ENCODE measurements at places on chromosomes 3 and 15.

- no peak for DNase-seq
Observed at GRCh38 chr3:51751287-51751686, 27.8 kb downstream of the IQCF6 start.

GRCh38 chr3:51388286-51389029 lies 2.6 kb upstream of the RBM15B start:
- peak; percentile 33 for DNase-seq

- DNase-seq: no peak
Observed at GRCh38 chr3:98151241-98151640, 4.0 kb downstream of the OR5H14 start.

- peak; percentile 49 for DNase-seq
Observed at GRCh38 chr3:139629033-139629432, 48.7 kb downstream of the NMNAT3 start.

DNA sequence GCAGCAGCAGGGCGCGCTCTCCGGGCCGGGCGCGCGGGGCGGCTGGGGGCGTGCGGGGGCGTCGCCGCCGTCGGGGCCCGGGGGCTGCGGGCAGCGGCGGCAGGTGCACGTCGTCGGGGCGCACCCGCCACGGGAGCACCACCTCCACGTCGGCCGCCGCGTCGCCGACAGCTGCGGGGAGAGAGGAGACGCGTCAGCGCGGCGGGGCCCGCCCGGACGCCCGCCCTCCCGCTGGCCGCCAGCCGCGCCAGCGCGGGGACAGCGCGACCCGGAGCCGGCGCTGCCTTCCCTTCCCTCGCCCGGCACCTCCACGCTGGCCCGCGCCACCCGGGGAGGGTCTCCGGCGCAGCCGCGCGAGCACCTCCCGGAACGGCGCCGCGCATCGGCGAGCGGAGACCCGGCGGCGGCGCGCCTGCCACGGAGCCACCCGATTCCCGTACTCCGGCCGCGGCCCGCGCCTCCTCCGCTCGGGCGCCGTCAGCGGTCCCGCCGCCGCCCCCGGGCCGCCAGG lies 481 bp downstream of the ADAMTS17 start:
- DNase-seq: no peak

DNA sequence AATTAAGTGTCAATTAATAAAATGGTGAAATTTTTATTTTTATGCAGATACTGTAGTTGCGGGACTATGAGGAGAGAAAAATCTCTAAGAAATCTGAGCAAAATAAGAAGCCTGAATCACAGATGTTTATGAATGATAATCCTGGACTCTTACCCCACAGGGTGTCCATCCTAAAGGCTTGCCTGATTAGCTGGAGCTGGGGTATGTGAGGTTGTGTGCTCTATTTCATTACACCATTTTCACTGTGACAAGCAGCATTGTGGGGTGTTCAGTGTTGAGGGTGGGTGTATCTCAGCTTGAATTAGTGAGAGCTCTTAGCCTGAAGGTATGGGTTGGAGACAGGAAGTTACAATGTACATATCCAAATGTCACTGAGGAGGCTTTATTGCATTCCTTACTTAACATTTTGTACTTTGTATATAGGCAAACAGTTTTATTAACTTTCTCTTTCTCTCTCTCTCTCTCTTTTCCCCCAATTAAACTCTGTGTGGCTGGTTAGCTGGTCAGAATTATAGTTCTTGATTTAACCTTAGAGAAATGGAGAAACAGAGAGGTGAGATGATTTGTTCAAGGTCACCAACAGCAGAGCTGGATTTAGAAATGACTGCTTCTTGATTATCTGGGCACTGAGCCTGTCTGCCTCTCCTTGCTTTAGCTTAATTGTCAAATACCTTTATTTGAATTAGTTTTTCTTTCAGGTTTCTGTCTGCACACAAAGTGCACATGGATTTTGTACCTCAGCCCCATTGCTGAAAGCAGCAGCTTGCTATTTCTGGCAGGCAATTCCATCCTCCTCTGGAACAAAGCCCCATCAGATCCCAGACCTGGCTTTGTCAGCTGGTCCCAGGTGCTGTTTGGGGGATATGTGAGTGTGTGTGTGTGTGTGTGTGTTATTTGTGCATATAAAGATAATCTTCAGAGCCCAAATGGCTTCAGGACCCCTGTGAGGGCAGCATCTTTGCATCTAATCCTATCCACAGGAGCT lies 35.8 kb downstream of the GJD2 start:
- no peak for DNase-seq

- no peak for DNase-seq
Observed at GRCh38 chr3:87895983-87896382, 162.8 kb downstream of the CGGBP1 start.

- peak; percentile 39 for DNase-seq
Observed at GRCh38 chr3:111676211-111677006, 81.3 kb upstream of the ZBED2 start.

DNA sequence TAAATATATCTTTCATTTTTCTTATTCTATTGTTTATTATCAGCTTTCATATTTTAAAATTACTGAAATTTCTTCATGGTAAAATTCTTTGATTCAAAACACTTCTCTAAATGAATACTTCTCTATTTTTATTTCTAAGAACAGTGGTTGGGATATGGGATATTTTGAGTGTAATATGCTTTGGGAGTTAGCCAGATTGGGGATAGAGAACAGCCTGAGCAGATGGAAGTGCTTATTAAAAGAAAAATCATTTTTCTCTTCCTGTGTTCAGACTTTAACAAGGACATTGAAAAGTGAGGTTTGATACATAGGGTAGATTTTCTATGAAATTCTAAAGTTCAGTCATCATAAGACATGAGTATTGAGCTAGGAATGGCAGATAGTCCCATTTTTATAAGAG lies 84.8 kb downstream of the COL6A5 start:
- DNase-seq: no peak

DNA sequence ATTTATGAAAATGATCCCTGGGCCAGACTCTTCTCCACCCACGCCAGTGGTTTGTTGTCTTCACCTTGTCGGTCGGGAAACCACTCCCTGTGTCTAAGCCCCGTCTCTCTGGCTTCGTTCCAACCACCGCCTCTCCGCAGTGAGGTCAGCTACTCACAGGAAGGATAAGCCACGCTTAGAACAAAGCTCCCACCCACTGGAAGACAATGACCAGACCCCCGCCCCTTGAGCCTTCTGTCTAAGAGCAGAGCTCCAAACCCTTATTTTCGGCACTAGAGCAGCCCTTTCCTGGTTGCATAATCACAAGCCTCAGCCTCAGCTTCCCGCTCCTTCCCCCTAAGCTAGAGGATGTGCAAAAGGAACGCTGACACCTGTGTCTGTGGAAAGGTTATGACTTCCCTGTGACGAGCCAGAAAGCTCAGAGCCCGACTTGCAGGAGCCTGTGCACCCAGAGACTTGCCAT lies 114.9 kb upstream of the MEF2A start:
- DNase-seq: no peak

- no peak for DNase-seq
Observed at GRCh38 chr3:73768524-73769308, 144.0 kb upstream of the PDZRN3 start.

GRCh38 chr15:40309344-40309862 lies 1.7 kb upstream of the PLCB2 start:
- no peak for DNase-seq

GRCh38 chr3:12984023-12984823 lies 89.0 kb downstream of the IQSEC1 start:
- DNase-seq: peak; percentile 83

DNA sequence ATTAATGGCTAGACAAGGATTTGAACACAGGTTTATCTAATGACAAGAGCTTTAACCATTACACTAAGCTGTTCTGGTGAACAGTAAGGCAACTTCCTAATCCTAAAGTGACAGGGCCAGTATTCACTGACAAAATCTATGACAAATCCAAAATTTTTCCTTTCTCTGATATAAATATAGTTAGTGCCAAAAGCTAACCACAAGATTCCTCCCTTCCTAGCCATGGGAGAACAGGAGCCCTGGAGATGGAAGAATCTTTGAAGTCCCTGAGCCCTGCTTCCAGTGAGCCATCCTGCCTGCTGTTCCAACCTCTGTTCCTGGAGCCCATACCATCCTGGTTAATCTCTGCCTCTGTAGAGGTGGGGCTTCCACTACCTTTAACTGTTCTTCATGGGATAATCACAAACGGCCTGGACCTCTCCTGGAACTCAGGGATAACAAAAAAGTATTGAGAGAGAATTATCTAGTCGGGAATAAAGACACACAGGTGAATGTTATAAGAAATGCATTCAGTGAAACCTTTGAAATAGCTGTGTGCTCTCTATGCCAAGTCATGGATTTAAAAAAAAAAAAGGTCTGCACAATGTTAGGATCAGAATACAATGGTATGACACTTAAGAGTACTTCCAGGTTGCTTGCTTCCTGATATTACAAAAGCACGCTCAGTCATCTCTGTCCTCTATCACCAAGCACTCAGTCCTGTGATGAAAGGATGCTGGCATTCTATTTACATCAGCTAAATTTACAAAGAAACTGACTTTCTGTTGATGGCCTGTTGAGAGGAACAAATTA lies 235.8 kb downstream of the SUCLG2 start:
- DNase-seq: no peak

DNA sequence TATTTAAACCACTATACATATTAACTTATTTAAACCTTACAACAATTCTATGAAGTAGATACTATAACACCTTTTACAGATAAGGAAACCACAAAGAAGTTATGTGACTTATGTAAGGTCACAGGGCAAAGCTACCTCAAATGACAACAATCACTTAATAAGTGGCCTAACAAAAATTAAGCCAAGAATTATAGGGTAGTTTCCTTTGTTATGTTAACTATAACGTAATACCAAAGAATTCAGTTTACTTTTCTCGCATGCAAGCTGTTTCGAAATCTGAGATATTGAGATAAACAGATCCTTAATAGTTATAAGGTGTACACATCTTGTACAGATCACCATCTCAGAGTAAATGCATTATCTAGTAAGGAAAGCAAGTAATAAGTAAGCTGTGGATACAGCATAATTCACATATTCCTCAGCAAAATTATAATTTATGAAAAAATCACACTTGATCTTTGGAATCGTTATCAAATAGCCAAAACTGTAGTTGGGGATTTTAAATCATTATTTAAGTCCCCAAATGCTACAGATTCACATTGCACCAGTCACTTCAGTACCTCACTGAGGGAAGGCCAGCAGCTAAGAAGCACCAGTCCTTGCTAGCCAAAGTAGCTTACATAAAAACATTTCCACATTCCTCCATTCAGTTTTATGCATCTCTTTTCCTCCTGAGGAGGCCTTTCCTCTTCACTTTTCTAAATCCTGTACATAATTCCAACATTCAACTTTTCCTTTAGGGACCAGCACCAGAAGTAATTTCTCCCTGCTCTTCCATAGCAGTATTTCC lies 226.8 kb downstream of the TBC1D5 start:
- DNase-seq: no peak

- DNase-seq: no peak
Observed at GRCh38 chr3:13069495-13069894, 3.7 kb downstream of the IQSEC1 start.

DNA sequence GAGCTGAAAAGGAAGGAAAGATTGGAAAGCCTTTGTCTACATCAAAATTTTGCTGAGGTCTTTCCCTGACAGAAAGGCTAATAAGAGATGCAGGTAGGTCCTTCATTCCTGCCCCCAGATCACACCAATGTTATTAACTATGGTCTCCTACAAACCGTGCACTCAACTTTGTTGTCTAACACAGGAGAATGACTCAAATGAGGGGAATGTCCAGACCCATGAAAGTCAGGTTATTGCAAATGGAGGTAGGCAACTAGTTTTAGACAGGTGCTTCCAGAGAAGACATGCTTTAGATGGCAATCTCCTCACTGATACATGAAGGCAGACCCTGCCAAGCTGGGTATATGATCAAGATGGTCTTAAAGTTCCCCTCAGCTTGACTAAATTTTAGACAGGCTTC lies 51.0 kb downstream of the NFKBIZ start:
- no peak for DNase-seq

- DNase-seq: no peak
Observed at GRCh38 chr3:26964313-26964712, 341.7 kb downstream of the LRRC3B start.

DNA sequence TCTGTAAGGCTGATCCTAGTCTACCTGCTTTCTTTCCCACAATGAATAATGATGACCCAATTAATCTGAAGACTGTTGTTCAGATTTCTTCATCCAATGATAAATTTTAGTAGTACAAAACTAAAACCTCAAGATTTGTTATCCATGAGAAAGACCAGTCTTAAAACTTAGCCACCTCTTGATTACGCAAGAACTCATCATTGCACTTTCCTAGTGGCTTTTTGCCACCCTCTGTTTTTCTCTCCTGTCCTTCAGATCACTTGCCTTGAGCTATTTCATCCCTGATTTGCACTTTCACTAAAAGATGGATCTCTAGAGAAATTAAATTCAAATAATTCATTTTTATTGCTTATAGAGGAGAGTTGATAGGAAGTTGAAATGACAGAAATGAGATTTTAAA lies 142.7 kb upstream of the RBMS3 start:
- DNase-seq: peak; percentile 9

DNA sequence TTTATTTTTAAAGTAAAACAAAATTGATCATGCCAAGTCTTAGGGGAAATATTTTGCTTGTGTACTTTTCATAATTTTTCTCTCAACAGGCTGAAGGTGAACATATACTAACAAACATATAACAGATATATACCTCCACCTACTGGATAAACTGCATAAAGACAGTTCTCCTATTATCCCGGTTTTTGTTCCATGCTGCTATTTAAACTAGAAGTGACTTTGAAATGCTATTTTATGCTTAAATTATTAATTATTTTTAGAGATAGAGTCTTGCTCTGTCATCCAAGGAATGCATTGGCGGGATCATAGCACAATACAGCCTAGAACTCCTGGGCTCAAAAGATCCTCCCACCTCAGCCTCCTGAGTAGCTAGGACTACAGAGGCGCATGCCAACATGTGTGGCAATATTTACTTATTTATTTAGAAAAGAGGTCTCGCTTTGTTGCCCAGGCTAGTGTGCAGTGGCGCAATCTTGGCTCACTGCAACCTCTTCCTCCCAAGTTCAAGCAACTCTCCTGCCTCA lies 49.8 kb downstream of the ST3GAL6 start:
- peak; percentile 75 for DNase-seq

DNA sequence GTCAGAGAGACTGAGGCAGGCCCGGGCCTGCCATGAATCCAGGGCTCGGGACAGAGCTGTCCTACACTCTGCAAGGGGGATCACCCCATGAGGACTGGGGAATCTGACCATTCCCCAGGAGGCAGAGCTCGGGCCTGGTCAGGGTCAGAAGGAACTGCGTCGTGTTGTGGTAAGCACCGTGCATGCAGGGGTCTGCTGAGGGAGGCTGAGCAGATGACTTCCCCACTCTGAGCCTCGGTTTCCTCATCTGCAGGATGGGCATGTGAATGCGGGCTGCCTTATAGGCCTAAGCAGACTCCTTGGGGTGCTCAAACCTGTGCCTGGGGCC lies 61.6 kb upstream of the IQSEC1 start:
- DNase-seq: no peak

DNA sequence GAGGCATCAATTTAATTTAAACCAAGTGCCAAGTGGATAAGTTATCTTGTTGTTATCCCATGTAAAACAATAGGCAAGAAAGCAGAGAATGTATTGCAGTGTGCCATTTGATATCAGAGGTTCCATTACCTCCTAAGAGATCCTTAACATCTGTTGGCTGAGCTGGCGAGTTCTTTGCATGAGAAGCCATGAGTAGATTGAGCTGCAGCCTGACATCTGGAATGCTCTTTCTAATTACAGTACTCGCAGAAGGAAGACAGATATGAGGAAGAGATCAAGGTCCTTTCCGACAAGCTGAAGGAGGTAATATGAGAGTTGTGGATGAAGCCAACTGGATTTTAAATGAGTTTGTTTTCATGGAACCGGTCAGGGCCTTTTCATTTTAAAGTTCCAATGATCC lies 19.4 kb downstream of the TPM1 start:
- no peak for DNase-seq

GRCh38 chr3:119418641-119419040 lies 44.8 kb downstream of the TMEM39A start:
- DNase-seq: no peak
